ENCODE measurements at places on chromosomes 6 and 20.
A peak's percentile ranks its signal among the peaks of the same experiment; 100 is the strongest.

DNA sequence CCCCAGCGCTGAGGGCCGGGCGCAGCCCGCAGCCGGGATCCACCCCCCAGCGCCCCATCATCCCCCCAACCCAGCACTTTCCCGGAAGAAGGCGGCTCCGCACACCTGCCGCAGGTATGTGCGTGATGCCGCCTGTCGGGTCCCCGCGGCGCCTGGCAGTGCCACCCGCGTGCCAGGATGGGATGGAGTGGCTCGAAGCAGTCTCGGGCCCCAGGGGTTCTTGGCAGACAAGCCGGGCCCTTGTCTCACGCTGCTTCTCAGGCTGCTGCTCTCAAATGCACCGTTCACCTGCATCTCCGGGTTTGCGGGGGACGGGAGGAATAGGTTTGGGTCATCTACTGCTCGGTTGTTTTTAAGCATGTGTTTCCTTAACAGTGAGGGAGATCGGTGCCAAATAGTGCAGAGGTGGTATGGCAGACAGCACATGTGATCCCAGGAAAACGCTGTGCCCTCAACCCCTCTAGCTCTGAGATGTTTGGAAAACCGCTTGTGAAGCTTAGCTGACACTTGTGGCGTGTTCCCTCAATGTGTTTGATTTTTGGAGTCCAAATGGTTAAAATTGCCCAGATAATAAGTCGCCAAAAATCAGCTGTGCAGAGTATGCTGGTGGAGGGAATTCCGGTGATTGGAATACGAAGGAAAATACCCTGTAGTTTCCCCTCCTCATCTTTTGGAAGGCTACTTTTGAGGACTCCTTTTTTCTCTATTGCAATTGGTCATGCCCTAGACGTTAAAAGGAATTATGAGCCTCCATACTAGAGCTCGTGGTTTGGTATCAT is 926 bp downstream of the MYLIP start:
- DNase-seq: peak; percentile 25

DNA sequence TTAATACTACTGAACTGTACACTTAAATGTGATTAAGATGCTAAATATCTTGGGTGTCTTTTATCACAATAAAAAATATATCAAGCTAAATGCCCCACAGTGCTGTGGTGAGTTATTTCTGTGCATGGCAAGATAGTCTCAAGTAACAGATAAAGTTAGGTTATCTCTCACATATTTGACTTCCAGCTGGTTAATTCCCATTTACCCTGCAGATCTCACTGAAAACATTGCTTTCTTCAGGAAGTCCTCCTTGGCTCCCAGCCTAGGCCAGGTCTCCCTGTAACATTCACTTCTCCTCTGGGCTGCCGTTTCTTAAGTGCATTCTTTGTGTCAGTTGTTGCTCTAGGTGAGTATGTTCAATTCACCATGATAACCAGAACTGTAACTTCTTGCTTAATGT is 59.1 kb downstream of the SLC22A1 start:
- DNase-seq: no peak

DNA sequence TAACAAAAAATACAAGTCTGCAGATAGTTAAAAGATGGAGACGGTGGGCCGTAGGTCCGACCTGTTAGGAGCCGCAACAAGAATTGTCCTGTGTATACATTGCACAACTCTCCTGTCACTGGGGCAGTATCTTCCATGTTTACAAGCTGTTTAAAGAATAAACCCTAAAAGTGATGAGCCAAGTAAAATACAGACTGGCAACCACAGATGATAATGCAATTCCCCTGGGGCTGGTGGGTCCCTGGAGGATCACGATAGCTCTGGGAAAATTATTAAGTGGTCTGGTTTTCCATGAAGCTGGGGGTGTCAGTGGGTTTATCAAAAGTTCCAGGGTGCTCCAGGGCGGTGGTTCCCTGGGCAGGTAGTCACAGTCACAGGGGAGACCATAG is 8.1 kb upstream of the FAM50B start:
- DNase-seq: no peak

GRCh38 chr6:163750431-163751031 is 336.0 kb downstream of the QKI start:
- no peak for DNase-seq

DNA sequence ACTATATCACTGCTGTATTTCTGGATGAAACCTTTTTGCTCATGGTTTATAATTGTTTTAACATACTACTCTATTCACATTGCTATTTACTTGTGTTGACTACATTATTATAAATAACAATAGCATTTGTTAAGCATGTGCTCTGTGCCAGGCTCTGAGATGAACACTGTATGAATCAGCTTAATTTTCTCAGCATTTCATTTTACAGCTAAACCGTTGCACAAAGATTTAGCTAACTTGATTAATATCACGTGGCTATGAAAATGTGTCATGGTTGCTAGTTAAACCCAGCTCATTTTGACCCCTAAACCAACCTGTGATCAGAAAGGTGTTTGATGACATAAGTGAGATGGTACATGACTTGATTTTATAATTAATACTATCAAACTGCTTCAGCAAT is 77.5 kb downstream of the NCOA7 start:
- DNase-seq: no peak

GRCh38 chr6:91075244-91075976 is 488.5 kb upstream of the MAP3K7 start:
- DNase-seq: no peak

GRCh38 chr20:58328836-58329235 is 19.3 kb downstream of the RAB22A start:
- no peak for DNase-seq

DNA sequence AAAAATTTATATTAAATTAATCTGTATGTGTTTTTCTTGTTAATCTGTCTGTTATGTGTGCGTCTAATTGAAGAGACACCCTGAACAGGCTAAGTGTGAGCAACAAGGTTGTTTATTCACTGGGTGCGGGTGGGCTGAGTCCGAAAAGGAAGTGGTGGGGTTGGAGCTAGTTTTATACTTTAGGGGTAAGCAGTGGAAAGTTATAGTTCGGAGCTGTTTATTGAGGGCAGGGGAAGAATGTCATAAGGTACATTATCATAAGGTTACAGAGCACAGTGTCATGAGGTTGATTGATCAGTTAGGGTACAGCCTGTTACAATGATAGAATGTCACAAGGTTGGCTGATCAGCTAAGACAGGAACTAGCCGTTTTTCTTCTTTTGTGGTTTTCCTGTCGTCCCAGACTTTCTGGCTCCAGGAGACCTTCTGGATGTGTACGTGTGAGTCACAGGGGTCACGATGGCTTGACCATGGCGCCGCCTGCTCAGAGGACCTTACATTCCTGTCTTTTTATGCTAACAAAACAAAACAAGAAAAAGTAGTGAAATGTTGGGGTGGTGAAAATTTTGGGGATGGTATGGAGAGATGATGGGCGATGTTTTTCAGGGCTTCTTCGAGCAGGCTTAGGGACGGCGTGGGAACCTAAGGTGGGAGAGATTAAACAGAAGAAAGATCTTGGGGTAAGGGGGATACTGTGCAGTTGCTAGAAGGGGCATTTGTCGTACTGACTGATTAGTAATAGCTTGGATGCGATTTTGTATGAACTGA is 754.0 kb upstream of the ADGRB3 start:
- no peak for DNase-seq

- no peak for DNase-seq
Measured at GRCh38 chr6:124090491-124090890, 286.8 kb downstream of the NKAIN2 start.

DNA sequence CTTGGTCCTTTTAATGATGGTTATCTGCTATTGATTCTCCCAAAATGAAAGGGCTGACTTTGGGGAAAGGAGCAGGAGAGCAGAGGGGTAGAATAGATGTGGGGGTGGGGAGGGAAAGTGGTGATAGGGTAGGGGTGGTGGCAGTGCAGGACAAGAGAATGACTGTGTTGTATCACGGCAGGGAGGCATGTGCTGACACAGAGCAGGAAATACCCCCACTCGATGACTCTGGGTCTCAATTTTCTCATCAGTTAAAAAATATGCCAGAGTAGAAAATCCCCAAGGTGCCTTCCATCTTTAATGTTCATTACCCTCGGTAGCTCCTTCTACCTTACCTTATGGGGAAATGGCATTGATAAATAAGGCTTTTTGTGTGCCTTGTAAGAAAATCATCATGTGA is 79.0 kb upstream of the ATXN1 start:
- DNase-seq: no peak

DNA sequence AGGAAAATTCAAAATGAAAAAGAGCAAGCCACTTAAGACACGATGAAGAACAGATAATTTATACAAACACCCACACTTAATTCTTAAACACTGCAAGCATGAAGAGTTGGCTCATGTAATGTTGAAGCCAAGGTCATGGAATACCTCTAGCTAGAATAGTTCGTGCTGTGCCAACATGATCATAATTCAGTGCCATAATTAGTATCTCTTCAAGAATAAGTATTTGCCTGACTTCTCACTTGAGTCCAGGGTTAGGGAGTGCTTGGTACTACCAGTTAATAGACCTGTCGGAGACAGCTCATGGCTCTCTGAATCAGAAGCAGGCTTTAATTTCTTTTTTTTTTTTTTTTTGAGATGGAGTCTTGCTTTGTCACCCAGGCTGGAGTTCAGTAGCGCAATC is 206.3 kb downstream of the UNC5CL start:
- DNase-seq: no peak

DNA sequence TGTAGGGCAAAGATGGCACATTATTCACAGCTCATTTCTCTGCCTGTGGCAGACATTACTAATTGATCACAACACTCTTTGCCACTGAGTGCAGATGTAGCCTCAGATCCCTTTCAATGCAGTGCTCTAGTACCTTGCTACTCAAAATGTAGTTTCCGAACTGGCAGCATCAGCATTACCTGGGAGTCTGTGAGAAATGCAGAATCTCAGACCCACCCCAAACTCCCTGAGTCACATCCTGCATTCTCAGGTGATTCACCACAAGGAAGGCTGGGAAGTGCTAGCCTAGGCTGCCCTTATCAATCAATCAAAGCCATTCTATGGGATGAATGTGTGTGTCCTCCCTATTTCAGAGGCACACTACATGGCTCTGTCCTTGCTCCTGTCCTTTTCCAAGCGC is 58.5 kb downstream of the PCNA start:
- no peak for DNase-seq

GRCh38 chr6:140388192-140388802 is 1013.8 kb upstream of the CITED2 start:
- DNase-seq: no peak

- DNase-seq: no peak
Measured at GRCh38 chr6:165245701-165246100, 63.7 kb downstream of the C6orf118 start.

- no peak for DNase-seq
Measured at GRCh38 chr20:20519269-20519668, 151.4 kb downstream of the INSM1 start.

- DNase-seq: no peak
Measured at GRCh38 chr6:118652051-118652615, 742 bp upstream of the CEP85L start.

- no peak for DNase-seq
Measured at GRCh38 chr6:29826271-29826670, 1.4 kb upstream of the HLA-G start.

DNA sequence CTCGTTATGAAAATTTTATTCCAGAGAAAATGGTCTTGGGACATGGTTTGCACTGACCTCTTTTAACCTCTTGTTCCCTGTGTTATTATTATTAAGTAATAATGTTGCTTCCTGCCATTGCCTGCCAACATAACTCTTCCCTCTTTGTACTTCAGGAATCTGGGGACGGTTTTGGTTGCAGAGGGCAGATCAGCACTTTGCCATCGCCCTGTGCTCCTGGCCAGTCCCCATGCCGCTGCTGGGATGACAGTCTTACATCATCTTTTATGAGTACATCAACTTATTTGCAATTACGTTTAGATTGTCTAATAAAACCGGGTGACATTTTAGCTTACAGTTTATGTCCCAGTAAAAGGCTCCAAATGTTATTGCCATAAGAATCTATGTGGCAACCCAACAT is 157.2 kb downstream of the CDH26 start:
- no peak for DNase-seq

GRCh38 chr6:5373430-5373829 is 112.1 kb downstream of the FARS2 start:
- DNase-seq: no peak

- no peak for DNase-seq
Measured at GRCh38 chr6:51199733-51200260, 381.1 kb downstream of the TFAP2B start.

Measured in activated CD4-positive, alpha-beta T cell treated with anti-CD3 and anti-CD28 coated beads, Interleukin-2, amount 50 U/mL, for 4 hours (primary cell).